NCI-H1417 (cell line): ENCODE measurements at places on chromosomes 5 and 9.

GRCh38 chr5:98999631-99000030 lies 70.8 kb upstream of the CHD1 start:
- DNase-seq, result no peak

DNA sequence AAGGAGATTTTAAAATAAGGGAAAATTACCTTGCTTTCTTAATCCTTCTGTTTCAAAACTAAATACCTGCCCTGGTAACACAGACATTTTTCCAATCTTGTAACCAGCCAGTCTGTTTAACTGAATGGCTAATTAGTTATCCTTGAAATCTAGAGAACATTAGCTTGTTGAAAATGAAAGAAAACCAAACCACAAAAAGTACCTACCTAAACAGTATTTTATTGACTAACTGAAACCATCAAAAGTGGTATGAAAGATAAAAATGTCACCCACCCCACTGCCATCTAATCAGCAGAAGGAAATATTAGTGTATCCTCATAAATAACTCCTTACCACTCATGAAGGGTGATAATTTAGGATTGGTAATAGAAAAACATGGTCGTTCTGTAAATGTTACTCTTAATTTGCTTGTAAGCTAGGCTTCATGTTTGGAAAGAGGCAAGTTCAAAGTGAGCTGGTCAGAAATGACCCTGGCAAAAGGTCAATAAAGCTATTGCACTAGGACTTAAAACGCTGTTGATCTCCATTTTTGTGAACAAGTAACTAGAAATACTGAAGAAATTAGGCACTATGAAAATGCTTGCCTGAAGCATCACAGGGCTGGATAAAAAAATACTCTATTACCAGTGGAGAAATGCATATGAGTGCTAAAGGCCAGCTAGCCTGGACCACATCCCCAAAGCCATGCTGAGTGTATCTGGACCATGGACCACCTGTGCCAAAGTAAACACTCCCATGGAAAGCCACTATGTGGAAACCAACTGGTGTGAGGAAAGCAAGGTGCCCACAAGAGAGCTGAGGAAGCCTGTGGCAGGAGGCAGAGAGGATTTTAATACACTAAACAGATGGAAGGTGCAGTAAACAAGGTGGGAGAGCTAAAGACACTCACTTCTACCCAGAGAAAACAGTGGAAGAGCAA lies 8.4 kb downstream of the SEMA5A start:
- no peak for DNase-seq

GRCh38 chr5:13939638-13940037 lies 4.8 kb downstream of the DNAH5 start:
- DNase-seq, result peak; percentile 96

- DNase-seq, result peak; percentile 4
Measured at GRCh38 chr5:138605254-138605972, 30.2 kb upstream of the HSPA9 start.

DNA sequence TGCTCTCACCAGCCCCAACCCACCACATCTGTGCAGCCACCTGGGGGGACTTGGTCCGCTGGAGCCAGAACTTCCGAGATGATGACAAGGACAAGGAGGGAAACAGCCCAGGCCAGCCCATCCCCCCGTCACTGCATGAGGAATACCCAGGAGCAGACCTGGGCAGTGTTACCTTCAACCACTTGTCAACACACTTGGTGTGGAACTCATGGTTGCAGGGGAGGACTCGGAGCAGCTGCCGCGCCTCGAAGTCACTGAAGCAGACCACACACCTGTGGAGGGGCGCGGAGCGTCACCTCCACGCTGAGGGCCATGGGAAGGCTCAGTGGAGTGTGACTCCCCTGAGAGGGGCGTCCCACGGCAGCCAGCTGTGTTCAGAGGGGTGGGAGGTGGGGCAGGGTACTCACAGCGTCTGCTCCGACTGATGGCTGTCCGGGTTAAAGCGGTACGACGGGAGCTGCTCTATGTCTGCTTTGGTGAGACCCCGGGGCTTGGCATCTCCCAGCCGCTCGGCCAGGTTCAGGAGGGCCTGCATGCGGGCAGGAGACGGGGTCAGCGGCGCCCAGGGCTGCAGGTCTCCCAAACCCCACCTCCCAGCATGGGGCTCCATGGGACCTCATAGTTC lies 8.0 kb downstream of the RNF44 start:
- DNase-seq, result no peak

- no peak for DNase-seq
Measured at GRCh38 chr9:136021171-136021871, 60.1 kb upstream of the UBAC1 start.

DNA sequence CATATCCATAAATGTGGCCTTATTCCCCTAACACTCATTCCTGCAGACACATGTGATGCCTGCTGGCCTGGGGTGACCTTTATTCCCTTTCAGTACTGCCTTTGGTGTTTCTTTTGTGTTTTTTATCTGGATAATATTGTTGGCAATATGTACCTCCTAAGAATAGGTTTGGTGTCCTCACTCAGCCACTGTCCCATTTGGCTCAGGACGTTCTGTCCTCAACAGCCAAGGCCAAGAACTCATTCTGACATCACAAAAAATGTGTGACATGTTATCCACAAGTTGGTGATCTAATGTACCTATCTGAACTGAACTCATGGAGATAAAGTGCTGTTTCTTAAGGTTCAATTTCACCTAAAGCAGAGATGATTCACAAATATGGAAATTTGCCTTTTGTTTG lies 142.9 kb upstream of the GRAMD2B start:
- DNase-seq, result no peak

DNA sequence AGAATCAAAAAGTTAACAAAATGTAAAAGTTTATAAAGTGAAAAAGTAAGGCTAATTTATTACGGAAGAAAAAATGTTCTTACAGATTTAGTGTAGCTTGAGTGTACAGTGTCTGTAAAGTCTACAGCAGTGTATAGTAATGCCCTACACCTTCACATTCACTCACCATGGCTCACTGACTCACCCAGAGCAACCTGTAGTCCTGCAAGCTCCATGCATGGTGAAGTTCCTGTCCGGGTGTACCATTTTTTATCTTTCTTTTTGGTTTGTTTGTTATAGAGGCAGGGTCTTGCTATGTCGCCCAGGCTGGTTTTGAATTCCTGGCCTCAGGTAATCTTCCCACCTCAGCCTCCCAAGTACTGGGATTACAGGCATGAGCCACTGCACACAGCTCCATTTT lies 93.6 kb downstream of the MED27 start:
- DNase-seq, result no peak

GRCh38 chr9:116693233-116693731 lies 6.2 kb downstream of the TRIM32 start:
- DNase-seq, result no peak

GRCh38 chr5:102781359-102781758 lies 26.3 kb downstream of the PAM start:
- DNase-seq, result no peak

DNA sequence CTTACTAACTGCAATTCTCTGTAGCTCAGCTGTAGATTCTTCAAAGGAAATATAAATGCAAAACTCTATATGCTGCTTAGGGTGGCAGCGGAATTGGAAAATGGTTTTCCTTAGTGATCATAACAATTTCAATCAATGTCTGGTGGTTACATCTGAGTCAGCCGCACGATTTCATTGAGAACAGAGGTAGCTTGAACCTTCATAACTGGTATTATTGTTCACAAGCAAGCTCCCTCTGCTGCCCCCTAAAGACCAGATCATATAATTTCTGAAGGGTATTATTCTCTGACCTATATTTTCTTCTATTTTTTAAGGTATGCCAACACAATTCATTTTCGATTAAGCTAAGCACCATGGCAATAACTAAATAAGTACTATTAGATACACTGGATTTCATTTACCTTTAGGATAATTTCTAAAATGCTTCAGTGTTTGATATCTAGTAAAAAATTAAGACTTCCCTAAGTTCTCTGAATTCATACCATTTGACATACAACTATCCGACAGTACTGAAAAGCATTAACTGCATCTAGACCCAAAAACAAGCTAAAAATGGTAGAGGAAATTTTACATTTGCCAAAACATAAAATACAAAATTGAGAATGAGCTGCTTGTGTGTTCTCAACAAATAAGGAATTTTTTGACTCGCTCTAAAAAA lies 181.1 kb upstream of the SPEF2 start:
- peak; percentile 83 for DNase-seq

DNA sequence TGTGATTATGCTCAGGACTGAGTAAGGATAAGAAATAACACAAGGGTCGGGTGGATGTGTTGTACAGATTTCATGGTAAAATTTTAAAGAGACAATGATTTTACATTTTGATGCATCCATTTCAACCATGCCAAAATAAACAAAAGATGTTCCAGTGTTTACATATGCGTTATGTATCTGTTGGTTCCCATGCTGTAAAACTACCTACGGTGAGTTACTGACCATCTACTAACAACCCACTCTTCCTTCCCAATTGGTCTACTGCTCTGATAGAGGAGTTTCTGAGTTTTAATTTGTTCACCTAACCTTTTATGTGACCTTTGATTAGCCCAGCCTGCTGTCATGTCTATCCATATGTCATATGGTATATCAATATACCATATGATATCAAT lies 1697.1 kb downstream of the MAT2B start:
- DNase-seq, result no peak

- no peak for DNase-seq
Measured at GRCh38 chr9:2489838-2490314, 131.7 kb upstream of the VLDLR start.

GRCh38 chr5:18797222-18797621 lies 1163.0 kb downstream of the TAF11L14 start:
- DNase-seq, result no peak

- DNase-seq, result no peak
Measured at GRCh38 chr5:33789567-33789957, 102.2 kb downstream of the ADAMTS12 start.

DNA sequence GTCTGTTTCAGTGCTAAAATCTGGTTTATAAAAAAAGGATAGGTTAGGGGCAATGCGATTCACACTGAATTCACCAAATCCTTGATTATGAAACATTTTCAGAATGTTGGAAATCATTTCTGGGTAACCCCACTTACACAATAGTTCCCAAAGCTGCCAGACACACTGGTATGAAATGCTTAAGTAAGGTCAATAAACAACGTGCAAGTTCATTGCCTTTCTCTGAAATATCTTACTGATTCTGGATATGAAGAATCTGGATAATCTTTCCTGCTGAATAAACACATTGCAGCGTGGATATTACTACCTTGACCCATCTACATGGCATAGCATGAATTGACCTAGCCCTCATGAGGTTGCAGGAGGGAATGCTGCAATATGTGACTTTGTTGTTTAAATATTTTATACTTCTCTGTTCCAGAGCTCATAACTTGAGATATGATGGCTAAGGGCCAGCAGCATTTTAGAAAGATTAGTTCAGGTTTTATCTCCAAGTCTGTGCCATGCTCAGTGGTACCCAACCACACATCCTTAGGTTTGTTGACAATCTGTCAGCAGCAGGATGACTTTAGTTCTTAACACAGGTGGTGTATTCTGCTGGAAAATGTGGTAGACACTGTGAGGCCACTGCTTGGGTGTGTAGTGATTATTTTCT lies 121.0 kb downstream of the NREP start:
- DNase-seq, result no peak

- DNase-seq, result no peak
Measured at GRCh38 chr9:121852651-121853616, 201.5 kb downstream of the DAB2IP start.

GRCh38 chr5:61731946-61732314 lies 399.9 kb downstream of the ZSWIM6 start:
- no peak for DNase-seq

GRCh38 chr9:90964101-90965020 lies 162.7 kb downstream of the SYK start:
- no peak for DNase-seq
